Stimulated activated CD4-positive, alpha-beta T cell treated with anti-CD3 and anti-CD28 coated beads, Interleukin-12 subunit alpha, Interleukin-12 subunit beta, amount 100 ng/mL, for 48 hours (primary cell): ENCODE measurements at places on chromosomes 12 and 14.

GRCh38 chr12:2126676-2127406 is 74.1 kb downstream of the CACNA1C start:
- no peak for DNase-seq

- no peak for DNase-seq
Measured at GRCh38 chr14:64502456-64502855, 1.2 kb downstream of the ZBTB25 start.

DNA sequence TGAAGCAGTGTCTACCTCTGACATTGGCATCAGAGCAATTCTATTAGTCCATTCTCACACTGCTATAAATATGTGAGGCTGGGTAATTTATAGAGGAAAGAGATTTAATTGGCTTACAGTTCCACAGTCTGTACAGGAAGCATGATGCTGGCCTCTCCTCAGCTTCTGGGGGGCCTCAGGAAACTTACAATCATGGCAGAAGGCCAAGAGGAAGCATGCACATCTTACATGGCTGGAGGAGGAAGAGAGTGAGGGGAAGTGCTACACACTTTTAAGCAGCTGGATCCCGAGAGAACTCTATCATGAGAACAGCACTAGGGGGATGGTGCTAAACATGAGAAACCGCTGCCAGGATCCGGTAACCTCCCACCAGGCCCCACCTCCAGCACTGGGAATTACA is 25.7 kb upstream of the SEL1L start:
- no peak for DNase-seq

DNA sequence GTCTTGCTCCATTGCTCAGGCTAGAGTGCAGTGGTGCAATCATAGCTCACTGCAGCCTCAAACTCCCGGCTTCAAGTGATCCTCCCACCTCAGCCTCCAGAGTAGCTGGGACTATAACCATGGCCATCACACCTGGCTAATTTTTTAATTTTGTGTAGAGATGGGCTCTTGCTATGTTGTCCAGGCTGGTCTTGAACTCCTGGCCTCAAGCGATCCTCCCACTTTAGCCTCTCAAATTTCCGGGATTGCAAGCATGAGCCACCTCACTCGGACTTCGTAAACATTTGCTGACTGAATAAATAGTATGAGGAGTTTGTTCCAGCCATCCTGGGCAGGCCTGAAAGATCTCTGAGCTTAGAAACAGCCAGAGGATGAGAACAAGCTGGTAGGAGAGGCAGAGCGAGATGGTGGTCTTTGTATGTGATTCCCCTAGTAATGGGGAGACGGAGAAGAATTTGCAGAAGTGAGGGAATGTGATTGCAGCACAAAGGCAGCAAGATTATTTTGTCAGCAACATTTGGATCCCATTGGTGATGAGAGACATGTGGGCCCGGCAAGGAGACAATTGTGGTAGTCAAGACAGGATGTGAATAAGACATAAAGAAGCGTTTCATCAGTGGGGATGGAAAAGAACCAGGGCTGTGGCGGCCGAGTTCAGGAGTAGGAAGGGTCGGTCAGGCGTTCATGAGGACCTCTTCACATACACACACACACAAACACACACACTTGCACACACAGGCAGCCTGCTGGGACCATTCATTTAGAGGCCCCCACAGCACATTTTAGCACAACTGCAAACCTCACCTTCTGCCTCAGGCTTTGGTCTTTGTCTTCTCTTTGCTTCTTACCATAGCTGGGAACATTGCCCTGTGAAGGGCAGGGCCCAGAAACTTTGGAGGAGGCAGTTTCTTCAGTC is 155.5 kb downstream of the ZFP36L1 start:
- no peak for DNase-seq

DNA sequence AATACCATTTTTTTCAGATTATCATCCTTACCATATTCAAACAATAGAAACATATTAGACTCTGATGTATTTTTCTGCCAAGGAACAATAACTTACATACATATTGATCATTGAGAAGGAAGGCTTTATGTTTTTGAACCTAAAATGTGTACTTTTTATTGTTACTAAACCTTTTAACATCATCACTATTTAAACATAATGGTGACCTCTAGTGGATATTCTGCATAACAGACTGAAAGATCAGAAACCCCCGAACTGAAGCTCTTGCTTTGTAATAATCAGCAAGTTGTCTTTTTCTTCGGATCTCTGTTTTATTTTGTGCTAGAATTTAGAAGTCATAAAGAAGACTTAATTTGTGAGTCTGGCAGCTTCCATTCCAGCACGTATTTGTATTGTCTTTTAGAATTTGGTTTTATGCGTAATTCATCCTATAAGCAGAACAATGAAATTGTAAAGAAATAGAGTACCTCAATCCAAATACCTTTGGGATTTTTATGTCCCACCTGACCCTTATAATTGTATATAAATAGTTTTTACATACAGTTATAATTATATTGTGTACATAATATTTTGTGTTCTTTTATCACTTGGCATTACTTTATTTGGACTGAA is 125.9 kb upstream of the ATF1 start:
- DNase-seq = no peak

GRCh38 chr12:112823582-112824149 is 32.1 kb downstream of the RPH3A start:
- no peak for DNase-seq

- no peak for DNase-seq
Measured at GRCh38 chr12:51005671-51006070, 20.5 kb downstream of the SLC11A2 start.

DNA sequence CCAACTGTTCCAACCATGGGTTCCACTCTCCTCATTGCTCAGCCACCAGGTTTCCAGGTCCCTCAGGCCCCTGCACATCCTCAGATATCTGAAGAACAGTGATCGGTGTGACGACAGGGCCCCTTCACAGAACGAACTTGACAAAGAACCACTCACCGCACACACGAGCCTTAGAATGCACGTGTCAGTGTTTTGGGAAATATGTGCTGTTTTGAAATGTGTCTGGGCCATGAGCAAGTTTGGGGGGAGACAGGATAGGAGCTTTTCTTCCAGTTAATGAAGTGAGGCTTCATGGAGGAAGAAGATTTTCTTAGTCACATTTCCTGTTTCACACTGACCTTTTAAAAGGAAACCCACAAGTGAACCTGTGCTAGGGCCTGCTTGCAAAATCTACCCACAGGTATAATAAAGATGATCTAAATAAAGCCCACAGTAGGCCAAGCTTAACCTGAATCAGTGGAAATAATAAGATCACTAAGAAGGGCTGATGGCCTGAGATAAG is 58.6 kb downstream of the ZFP36L1 start:
- no peak for DNase-seq

- no peak for DNase-seq
Measured at GRCh38 chr12:14691560-14691959, 4.8 kb downstream of the GUCY2C start.

GRCh38 chr12:124909831-124910560 is 4.5 kb downstream of the UBC start:
- no peak for DNase-seq

- DNase-seq = no peak
Measured at GRCh38 chr12:109131154-109132050, 15.0 kb downstream of the ACACB start.

DNA sequence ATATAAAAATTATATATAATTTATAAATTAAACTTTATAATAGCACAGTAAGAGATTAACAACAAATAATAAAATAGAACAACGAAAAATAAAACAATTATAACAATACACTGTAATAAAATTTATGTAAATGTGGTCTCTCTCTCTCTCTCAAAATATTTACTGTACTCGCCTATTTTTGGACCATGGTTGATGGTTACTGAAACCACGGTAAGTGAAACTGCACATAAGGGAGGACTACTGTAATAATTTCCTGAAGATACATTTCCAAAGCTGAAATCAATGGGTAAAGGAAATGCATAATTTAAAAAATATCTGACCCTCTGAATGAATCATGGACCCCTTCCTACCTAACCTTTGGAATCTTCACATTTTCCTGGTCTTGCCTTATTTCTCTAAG is 48.9 kb downstream of the NTN4 start:
- no peak for DNase-seq

DNA sequence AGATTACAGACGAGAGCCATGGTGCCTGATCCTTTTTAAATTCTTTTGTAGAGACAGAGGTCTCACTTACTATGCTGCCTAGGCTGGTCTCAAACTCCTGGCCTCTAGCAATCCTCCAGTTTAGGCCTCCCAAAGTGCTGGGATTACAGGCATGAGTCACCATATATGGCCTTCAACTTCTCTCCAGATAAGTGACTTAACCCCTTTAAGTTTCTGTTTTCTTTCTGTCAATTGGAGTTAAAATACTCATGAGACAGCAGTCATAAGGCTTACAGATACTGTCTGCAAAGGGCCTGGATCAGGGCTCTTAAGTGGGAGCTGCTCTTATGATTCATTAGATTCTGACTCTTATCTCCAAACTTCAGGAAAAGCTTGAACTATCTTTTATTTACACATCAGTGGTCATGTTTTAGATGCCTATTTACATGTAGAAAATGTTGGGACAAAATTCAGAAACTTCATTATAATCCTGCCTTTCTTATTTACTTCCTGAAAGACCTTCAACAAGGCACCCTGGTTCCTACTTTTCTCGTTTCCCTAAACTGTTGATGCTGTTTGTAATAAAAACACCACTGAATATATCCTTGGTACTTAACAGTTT is 271.5 kb upstream of the TBX3 start:
- DNase-seq = no peak

GRCh38 chr12:19872621-19873540 is 433.6 kb downstream of the AEBP2 start:
- no peak for DNase-seq

DNA sequence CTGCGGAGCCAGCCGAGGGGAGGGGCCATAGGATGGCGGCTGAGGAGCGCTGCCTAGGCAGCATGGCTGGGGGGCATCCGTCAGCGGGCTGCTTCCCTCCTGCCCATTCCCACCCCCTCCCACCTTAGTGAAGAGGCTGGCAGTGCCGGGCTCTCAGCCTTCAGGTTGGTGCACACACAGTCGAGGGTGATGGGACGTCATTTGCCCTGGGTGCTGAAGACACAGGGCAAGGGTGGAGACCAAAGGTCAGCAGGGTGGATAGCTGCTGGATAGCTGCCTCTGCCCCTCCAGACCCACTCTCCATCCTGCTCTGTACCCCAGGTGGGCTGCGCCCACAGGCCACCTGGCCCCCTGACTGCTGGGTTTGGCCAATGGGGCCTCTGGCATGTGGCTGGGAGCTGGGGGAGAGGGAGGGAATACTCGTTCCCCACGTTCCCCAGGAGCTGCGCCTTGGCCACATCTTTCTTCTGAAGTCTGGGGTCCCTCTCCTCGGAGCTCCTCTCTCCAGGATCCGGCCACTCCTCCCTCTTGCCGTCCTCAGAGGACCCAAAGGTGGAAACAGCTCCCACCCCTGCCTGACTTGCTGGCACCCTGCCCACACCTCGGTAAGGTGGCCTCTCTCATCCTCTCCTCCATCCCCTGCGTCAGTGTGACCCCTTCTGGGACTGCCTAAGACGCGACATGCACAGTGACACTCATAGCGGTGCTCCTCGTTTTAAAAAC is 11.2 kb upstream of the CDC42BPB start:
- DNase-seq = no peak

GRCh38 chr12:60279221-60279620 is 683.4 kb downstream of the SLC16A7 start:
- DNase-seq = no peak

DNA sequence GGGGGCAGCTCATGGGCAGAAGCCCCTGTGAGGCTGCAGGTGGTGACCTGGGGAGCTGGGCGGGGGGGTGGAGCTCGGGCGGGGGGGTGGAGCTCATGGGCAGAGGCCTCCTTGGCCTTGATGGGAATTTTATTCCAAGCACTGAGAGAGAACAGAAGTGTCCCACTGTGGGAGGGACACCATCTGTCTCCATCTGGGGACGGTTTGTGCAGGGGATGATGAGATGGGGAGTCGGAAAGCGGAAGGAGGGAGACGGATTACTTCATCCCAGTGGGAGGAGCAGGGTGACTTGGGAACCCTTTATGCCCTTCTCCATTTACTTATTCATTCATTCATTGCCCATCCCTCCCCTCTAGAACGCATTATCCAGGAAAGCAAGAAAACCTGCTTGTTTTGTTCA is 304.7 kb downstream of the ADGRD1 start:
- no peak for DNase-seq

- no peak for DNase-seq
Measured at GRCh38 chr14:85616386-85616885, 86.5 kb downstream of the FLRT2 start.

- no peak for DNase-seq
Measured at GRCh38 chr14:63857466-63858030, 4.7 kb downstream of the SYNE2 start.
